NCI-H774 (cell line): ENCODE measurements at places on chromosomes 5 and 9.

GRCh38 chr9:26789959-26790358, 102.6 kb downstream of the CAAP1 start:
- DNase-seq: no peak

DNA sequence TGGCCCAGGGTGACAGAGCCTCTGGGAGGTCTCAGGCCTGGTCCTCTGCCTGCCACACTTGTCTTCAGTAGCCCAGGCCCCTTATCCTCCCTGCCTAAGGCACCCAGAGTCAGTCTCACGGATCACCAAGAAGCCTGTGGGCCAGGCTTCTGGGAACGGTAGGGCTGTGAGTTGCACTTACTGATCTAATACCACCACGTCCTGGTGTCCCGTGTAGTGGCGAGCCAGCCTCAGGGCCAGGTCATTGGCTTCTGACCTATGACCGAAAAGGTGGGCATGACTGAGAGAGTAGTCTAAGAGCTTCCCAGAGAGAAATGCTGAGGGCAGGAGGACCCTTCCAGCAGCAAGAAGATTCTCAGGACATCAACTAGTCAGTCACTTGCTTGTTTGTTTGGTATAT, 7.4 kb downstream of the PHYKPL start:
- DNase-seq: no peak

GRCh38 chr5:35773967-35774366, 82.7 kb upstream of the IL7R start:
- DNase-seq: no peak

- DNase-seq: no peak
These were observed 44.8 kb downstream of the SNCAIP start for GRCh38 chr5:122356855-122357254.

DNA sequence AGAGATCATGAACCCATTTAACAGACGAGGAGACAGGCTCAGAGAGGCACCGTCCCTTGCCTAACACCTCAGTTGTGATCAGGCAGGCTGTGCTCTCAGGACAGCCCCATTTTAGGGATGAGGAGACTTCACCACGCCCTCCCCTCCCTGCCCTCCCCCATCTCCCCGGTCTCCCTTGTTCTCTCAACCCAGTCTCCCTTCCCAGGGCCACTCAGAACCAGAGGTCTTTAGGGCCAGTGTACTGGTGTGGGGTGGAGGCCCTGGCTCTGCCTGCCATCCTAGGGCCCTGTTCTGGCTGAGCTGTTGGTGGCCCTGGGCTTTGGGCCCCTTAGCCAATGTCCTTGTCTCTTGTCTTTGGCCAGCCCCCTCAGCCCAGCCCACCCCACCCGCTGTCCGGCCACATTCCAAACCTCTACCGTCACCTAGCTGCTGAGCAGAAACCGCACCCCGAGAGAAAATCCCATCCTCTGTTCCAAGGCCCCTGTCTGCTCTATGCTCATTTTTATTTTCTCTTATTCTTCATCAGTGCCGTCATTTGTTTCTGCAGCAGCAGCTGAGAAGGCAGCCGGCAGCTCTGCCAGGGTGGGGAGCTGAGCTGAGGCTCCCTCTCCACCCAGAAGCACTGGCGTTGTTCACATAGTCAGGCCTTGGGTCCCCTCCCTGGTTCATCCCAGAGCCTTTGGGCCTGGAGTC, 33.9 kb downstream of the OLFML2A start:
- no peak for DNase-seq

- no peak for DNase-seq
These were observed 47.4 kb upstream of the ATG10 start for GRCh38 chr5:81924442-81924841.

GRCh38 chr9:134408389-134408788, 82.1 kb downstream of the RXRA start:
- DNase-seq: no peak
